ENCODE measurements at places on chromosomes 1 and 21.
A peak's percentile ranks its signal among the peaks of the same experiment; 100 is the strongest.

- no peak for DNase-seq
These were observed 44.1 kb downstream of the ASH1L start for GRCh38 chr1:155518484-155518883.

- no peak for DNase-seq
These were observed 76.1 kb downstream of the VCAM1 start for GRCh38 chr1:100795646-100795985.

- no peak for DNase-seq
These were observed 14.0 kb upstream of the TBX19 start for GRCh38 chr1:168266644-168267186.

GRCh38 chr21:8994640-8995511 is 1526.5 kb upstream of the TPTE start:
- DNase-seq: no peak

GRCh38 chr21:29829564-29830275 is 110.1 kb downstream of the GRIK1 start:
- DNase-seq: no peak

DNA sequence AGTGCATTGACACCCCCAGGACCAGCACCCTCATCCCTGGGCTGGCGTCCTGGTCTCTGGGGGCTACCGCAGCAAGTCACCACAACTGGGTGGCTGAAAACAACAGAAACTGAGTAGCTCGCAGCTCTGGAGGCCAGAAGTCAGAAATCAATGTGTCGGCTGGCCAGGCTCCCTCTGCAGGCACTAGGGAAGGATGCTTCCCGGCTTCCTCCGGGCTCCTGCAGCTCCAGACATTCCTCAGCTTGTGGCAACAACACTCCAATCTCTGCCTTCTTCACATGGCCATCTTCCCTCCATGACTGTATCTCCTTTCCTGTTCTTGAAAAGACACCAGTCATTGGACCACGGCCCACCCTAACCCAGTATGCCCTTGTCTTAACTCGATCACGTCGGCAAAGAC is 224.2 kb downstream of the NPHP4 start:
- no peak for DNase-seq

DNA sequence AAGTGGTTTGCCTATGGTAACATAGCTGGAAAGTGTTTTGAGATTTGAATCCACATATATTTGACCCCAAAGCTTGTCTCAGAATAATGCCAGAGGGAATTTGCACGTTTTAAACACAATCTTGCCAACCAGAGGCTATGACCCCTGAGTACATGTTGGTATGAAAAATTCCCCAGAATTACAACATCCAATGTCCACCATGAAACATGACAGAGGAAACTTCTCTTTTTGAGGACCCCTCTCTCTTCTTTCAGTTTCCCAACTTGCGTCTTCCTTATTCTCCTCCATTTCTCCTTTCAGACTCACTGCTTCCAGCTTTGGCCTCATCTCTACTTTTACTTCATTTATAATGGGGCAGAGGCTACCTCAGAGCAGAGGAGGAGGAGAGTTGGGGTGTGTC is 5.5 kb upstream of the KCNJ9 start:
- no peak for DNase-seq

DNA sequence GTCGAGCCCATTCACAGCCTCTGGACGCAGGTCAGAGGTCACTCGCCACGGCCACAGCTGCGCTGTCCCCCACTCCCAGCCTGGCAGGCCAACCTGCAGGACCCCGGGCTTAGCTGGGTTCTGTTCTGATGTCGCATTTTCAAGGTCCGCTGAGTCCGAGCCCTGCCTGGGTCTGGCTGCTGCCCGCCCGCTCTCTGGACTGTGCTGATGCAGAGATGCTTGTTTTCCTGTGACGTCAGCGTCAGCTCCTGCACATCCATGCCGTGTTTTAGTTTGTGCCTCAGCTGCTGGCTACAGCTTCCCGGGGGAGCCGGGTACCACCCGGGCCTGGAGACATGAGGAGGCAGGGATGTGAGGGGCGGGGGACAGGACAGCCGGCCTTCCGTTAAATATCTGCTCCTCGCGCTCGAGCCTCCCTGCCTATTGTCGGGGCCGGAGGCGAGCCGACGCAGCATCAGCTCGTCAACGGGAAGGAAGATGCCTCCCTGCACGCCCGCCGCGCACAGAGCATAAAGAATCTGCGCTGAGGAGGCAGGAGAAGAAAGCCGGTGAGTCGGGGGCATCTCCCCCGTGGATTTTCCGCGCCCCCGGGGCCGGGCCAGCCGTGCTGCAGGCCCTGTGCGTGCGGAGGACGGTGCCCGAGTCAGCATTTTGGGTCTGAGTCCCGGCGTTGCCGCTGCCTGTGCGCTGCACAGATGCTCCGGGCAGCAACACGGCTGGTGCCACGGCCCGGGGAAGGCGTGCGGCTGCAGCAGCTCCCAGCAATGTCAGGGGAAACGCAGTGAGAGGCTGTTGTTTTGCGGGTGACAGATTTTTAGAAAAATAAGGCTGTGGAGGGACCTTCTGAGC is 23.4 kb downstream of the PRKCZ start:
- DNase-seq: peak; percentile 84

- no peak for DNase-seq
These were observed 369.1 kb downstream of the SIPA1L2 start for GRCh38 chr1:232260861-232261260.

- DNase-seq: peak; percentile 58
These were observed at the start of gene PGM1 for GRCh38 chr1:63593303-63593885. TSS of gene PGM1 (plus strand) at chr1:63593411. CDS start at chr1:63593489, 78 bp downstream.

DNA sequence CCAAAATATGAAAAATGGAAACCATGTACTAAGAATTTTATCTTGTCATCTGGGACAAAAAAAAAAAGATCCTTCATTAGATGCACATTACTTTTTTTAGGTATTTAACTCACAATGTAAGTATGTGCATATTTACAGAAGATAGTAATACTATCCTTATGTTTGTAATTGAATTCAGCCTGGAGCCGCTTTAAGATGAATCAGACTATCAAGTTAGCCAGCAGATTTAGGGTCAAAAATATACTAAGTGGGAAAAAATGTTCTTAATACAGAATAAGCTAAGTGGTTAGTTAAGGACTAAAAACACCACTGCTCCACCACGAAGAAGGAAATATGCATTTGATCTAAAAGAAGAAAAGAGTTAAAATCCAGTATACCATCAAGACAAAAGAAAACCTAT is 49.1 kb downstream of the DSCAM start:
- no peak for DNase-seq

- no peak for DNase-seq
These were observed 48.1 kb upstream of the GOLT1A start for GRCh38 chr1:204261746-204262505.

GRCh38 chr1:33634806-33635205 is 162.4 kb downstream of the ZSCAN20 start:
- no peak for DNase-seq

DNA sequence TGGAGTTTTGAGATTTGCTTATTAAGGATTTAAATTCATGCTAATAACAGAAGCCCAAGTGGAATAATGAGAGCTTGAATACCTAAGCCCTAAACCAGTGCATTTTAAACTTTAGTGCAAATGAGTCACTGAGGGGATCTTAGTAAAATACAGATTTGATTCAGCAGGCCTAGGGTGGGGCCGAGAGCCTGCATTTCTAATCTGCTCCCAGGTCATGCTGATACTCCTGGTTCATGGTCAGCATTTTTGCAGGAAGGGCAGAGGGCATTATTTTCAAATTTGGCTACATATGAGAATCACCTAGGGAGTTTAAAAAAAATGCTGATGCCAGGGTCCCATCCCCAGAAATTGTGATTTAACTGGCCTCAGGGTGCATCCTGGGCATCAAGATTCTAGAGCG is 39.3 kb downstream of the DNTTIP2 start:
- no peak for DNase-seq

DNA sequence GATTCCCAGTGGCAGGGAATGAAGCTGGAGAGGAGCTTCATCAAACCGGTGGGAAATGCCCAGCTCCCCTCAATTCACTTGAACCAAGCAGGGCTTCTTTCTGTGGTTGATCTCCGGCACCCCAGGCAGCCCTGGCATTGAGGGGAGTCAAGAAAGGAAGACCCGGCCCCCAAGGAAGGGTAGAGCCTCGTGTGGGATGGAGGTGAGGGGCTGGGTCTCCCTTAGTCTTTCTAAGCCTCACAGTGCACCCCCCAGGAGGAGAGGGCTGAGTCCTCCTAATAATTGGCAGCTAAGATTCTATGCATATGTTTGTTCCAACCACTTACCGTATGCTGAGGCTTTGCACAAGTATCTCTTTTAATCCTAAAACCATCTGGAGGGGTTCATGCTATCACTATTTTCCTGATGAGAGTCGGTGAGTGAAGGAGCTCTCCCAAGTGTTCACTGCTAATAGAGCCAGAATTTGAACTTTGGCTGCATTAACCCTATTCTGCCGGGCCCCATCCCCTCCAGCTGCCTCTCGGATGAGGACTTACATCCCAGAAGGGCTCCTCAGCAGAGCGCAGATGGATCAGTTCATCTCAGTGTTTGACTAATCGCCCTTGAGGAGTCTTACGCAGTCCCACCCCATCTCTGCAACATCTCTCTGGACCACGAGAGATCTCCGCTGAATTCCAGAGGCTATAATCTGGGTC is 33.1 kb upstream of the TMEM51 start:
- no peak for DNase-seq

- no peak for DNase-seq
These were observed 771 bp downstream of the EIF4G3 start for GRCh38 chr1:21175670-21176581.

DNA sequence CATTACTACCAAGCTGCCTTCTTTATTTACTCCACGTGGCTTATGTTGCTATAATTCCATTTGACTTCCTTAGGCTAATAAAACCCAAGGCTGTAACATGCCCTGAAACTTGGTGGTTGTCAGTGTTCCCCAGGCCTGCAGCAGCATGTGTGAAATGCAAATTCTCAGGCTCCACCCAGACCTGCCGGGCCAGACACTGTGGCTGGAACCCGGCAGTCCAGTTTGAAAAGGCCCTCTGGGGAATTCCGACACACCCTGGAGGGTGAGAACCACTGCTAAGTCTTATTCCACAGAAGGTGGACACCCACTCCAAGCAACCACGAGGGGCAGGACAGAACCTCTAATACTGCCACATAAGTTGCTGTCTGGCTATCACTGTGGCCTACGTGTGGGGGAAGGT is 41.4 kb downstream of the URB1 start:
- no peak for DNase-seq

GRCh38 chr1:6185635-6186382 is 5.7 kb upstream of the CHD5 start:
- DNase-seq: no peak

DNA sequence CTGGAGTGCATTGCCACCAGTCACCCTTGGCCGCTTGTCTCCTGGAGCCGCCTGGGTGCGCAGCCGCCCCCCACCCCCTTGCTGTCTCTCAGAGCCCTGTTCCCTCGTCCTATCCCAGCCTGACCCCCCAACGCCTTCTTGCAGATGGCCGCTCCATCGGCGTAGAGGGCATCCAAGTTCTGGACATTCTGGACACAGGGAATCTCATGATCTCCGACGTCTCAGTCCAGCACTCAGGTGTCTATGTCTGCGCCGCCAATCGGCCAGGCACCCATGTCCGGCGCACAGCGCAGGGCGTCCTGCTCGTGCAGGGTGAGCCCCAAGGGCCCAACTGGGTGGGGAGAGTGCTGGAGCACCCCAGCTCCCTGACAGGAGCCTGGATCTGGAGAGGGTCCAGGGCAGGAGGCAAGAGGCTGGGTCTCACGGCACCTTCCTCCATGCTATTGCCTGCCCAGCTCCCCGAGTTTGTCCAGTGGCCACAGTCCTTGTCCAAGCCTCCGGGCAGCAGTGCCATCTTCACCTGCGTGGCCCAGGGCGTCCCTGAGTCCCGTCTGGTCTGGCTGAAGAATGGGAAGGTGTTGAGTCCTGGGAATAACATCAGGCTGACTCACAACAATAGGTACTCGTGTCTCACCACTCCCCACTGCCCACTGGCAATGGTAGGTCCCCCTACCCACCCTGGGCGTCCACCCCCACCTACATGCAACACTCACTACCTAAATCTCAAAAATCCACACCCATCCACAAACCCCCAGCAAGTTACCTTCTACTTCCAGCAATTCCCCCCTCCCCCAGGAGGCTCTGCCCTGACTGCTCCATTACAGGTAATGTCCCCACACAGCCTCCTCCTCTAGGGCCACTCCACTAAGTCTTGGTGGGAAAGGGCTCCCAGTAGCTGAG is 24.6 kb downstream of the SLC27A3 start:
- no peak for DNase-seq

GRCh38 chr1:214335567-214335966 is 54.6 kb downstream of the SMYD2 start:
- DNase-seq: no peak

DNA sequence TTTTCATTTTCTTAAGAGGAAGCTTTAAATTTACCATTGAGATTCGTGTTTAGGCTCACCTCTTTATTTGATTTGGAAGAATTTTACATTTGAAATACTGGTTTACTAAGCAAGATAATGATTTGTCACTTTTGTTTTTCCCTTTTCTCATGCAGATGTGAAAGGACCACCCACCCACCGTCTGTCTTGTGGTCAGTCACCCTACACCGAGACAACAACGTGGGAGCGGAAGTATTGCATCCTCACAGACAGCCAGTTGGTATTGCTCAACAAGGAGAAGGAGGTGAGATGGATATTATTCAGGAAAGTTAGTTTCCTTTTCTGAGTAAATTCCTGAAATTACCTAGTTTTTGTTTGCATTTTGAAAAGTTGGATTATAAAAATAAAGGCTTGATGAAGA is 189.5 kb downstream of the RASAL2 start:
- peak; percentile 53 for DNase-seq

GRCh38 chr1:83113652-83114051 is 885.3 kb downstream of the TTLL7 start:
- no peak for DNase-seq

DNA sequence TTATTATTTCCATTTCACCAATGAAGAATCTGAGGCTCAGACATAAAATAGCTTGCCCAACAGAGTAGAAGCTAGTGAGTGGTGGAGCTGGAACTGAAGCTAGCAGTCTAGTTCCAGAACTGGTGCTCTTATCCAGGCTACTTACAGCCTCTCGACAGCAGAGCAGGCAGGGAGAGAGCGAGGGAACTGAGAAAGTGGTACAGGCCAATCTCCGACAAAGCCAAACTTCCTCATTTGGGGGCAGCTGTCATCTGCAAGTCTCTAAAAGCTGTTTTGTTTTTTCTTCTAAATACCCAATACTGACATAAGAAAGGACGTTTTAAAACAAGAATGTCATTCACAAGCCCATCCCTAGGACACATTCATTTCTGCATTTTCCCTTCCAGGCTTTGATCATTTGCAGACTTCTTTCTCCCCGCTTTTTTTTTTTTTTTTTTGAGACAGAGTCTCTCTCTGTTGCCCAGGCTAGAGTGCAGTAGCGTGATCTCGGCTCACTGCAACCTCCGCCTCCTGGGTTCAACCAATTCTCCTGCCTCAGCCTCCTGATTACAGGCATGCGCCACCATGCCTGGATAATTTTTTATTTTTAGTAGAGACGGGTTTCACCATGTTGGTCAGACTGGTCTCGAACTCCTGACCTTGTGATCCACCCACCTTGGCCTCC is 20.0 kb downstream of the YIPF1 start:
- DNase-seq: peak; percentile 64

GRCh38 chr1:86085741-86086409 is 70.7 kb downstream of the COL24A1 start:
- DNase-seq: no peak
